Activated CD4-positive, alpha-beta T cell treated with anti-CD3 and anti-CD28 coated beads, Interleukin-2, Interleukin-4, amounts not matched to agents 100 ng/mL and 50 ng/mL, durations not matched to agents 16 hours and 8 hours (primary cell): ENCODE measurements at places on chromosomes 7 and 10.

- DNase-seq, result no peak
Measured at GRCh38 chr7:99004781-99005500, 126.6 kb downstream of the TRRAP start.

GRCh38 chr10:132897516-132898381 lies 44.6 kb downstream of the CFAP46 start:
- no peak for DNase-seq

DNA sequence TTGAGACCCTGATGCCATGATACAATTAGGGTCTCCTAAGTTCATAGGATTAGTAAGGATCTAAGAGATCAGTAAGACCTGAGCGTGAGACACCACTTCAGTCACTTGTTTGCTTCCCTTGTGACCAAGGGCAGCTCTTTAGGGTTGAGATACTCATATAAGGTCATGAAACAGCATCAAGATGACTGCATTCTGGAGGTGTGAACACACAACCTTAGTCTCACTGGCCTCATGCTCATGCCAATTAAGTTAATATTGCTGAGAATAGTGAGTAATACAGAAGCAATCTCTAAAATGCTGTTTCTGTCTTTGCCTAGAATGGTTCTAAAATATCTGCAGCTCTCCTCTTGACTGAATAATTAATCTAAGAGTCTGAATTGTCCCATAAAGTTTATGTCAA lies 39.6 kb upstream of the KLHL7 start:
- no peak for DNase-seq

DNA sequence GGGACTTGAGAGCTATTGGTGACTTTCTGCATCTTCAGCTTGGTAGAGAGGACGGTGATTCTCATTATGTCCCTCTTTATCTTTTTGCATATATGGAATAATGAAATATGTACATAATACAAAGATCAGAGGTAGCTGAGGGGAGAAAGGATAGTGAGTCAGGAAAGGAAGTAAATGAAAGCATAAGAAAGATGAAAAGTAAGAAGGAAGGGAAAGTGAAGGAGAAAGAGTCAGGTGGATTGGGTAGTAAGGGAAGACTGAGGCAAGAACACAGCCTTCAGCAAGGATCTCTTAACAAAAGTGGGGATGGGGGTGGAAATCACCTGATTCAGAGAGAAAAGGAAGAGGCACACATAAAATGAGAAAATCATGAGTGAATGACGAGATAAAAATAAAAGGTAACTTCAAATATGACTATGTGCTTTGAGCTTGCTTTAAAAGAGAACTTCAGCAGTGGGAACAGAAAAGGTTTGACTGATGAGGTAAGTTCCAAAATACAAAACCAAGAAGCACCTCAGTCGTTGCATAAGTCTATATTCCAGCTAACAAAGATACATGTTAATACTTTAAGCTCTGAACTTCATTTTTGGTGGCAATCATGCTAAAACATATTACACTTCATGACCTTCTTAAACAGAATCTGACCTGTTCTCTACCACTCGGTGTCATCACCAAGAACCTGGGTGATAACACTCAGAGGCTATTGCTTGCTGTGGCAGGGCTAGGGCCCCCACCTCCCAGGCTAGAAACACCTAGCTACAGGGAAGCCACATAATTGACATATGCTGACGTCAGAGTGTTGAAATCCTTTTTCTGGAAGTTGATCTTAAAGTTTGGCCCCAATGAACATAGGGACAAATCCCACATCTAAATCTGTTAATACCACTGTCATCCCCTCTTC lies 32.9 kb downstream of the NRCAM start:
- no peak for DNase-seq

- DNase-seq, result no peak
Measured at GRCh38 chr7:80902019-80902418, 16.8 kb downstream of the SEMA3C start.

- DNase-seq, result no peak
Measured at GRCh38 chr10:14833106-14833505, 4.7 kb downstream of the CDNF start.

GRCh38 chr7:27922907-27923641 lies 183.1 kb downstream of the TAX1BP1 start:
- DNase-seq, result no peak

DNA sequence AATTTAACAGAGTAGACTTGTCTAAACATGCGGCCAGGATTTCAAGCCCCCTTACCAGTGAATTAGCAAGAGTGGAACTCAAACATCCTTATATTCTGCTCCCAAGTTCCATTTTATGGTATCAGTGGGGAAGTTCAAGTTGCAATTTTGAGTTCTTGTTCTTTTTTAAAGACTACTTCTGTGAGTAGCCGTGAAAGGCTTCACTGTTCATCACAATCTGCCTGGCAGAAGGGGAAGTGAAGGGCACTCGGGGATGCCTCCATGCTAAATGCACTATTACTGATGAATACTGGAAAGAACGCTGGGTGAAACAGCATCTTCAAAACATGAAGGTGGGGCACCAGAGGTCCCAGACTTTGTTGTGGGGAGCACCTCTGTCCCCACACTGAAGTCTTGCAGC lies 22.4 kb upstream of the FGL2 start:
- no peak for DNase-seq

DNA sequence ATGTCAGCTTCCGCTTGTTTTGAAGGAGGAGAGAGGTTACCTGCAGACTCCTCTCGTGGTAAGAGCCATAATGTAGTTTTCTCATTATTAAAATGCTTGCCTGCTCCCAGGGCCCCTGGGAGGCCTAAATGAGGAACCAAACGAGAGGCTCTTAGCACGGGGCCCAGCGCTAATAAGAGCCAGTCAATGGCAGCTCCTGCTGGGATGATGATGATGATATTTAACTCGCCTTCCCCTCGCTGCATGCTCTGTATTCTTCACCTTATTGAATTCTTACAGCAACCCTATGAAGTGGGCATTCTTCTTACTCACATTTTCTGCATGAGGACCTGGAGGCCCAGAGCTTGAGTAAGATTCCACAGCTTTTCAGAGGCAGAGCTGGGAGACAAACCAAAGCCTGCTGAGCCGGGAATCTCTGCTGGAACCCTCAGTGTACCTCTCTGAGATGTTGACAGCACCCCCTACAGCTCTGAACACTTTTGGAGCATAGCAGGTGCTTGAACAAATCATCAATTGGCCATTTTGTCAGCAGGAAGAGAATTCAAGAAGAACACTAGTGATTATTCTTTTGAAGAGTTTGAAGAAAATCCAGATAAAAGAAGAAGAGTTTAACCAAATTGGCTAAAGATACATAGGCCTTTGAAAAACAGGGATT lies 93.1 kb upstream of the HABP2 start:
- DNase-seq, result no peak

GRCh38 chr7:100035876-100036275 lies 13.7 kb upstream of the ZSCAN21 start:
- DNase-seq, result no peak

- DNase-seq, result no peak
Measured at GRCh38 chr10:80167471-80168161, 35.1 kb downstream of the PLAC9 start.

GRCh38 chr10:128775743-128776142 lies 649.5 kb upstream of the MKI67 start:
- DNase-seq, result no peak

- no peak for DNase-seq
Measured at GRCh38 chr10:70750156-70750703, 34.9 kb downstream of the TBATA start.

DNA sequence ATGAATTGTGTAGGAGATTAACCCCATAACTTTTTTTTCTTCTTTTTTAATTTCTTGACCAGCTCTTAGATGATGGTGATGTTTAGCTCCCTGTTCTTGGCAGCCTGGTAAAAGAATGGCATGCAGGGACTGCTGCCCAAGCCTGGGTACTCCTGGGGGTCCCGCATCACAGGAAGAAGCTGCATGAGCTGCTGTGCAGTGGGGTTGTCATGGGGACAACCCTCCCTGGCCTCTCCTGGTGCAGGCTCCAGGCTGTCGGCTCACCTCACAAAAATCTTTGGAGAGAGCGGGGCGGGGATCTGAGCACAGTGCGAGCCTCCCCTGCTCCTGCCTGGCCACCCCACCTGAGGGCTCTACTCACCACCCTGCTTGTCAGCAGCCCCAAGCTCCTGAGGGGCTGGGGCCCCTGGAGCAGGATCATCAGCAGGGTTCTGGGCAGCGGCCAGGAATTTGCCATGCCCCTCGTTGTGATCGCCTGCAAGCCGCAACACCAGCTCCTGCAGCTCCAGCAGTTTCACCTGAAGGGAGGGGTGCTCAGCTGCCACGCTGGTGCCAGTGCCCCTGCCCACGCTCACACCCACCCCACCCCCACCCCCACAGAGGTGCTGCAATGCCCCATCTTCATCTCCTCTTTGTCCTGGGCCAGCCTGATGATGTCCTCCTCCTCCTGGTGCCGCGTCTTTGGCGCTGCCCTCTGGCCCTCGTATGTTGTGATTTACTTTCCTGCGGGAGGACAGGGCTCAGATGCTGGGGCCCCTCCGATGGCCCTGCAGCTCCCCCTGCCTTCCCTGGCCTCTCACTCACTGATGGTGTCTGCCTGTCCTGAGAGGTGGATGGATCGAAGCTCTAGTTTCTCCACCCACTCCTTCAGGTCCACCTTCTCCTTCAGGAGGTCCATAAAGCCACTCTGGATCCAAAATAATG lies 15.5 kb upstream of the MTPAP start:
- no peak for DNase-seq
